ENCODE measurements at places on chromosomes 3 and 15.

- no peaks in the 10 kb centered on the region for H3K4me1 ChIP-seq
- H3K27me3 ChIP-seq: peaks cover 50% of the 10 kb centered on the region
- no peak overlapping the region for H3K27ac ChIP-seq
Measured at GRCh38 chr3:126417981-126418530, 23.3 kb downstream of the CFAP100 start.

- H3K27me3 ChIP-seq: no peaks in the 10 kb centered on the region
- no peak overlapping the region for H3K27ac ChIP-seq
- DNase-seq: no peak
- no peaks in the 10 kb centered on the region for H3K36me3 ChIP-seq
Measured at GRCh38 chr15:75776065-75776423, 63.4 kb upstream of the CSPG4 start.

DNA sequence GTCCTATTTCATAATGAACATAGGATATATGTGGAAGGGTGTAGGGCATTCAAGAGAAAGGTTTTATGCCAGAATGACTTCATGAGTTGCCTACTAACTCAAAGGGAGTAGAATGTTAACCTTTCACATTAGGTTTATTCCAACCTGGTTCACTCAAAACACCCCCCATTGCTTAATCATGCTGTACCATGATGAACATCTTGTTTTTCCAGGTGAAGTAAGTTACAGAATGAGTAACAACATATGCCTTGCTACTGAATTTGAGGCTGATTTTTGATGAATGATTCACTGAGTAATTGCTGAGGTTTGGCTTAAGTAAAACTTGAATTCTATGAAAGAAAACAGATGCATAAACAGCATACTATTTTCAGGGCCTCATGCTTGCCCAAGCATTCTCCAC lies 5.9 kb upstream of the CLDN16 start:
- H3K27me3 ChIP-seq: no peaks in the 10 kb centered on the region
- DNase-seq: no peak
- no peaks in the 10 kb centered on the region for H3K4me1 ChIP-seq
- H3K36me3 ChIP-seq: no peaks in the 10 kb centered on the region

DNA sequence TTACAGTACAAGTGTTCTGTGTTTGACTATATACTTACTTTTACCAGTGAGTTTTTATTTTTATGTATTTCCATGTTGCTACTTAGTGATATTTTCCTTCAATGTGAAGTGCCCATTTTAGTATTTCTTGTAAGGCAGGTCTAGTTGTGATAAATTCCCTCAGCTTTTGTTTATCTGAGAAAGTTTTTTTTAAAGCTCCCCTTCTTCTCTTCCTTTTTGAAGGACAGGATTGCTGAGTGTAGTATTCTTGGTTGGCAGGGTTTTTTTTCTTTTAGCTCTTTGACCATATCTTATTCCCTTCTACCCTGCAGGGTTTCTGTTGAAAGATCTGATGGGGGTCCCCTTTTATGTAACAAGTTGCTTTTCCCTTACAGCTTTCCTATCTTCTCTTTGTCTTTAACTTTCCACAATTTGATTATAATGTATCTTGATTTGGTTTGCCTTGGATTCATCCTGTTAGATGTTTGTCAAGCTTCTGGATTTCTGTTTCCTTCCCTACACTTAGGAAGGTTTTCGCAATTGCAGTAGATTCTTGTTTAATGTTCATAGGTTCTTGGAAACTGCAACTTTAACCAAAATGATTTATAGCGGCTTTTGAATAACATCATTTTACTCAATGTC lies 7.9 kb downstream of the PLAAT1 start:
- H3K27ac ChIP-seq: no peak overlapping the region
- H3K4me1 ChIP-seq: no peaks in the 10 kb centered on the region
- DNase-seq: no peak
- no peaks in the 10 kb centered on the region for H3K36me3 ChIP-seq

GRCh38 chr15:57253082-57253481 lies 123.2 kb upstream of the CGNL1 start:
- peaks cover 21% of the 10 kb centered on the region for H3K36me3 ChIP-seq
- no peaks in the 10 kb centered on the region for H3K27me3 ChIP-seq
- no peak overlapping the region for H3K27ac ChIP-seq
- H3K4me3 ChIP-seq: no peak overlapping the region

DNA sequence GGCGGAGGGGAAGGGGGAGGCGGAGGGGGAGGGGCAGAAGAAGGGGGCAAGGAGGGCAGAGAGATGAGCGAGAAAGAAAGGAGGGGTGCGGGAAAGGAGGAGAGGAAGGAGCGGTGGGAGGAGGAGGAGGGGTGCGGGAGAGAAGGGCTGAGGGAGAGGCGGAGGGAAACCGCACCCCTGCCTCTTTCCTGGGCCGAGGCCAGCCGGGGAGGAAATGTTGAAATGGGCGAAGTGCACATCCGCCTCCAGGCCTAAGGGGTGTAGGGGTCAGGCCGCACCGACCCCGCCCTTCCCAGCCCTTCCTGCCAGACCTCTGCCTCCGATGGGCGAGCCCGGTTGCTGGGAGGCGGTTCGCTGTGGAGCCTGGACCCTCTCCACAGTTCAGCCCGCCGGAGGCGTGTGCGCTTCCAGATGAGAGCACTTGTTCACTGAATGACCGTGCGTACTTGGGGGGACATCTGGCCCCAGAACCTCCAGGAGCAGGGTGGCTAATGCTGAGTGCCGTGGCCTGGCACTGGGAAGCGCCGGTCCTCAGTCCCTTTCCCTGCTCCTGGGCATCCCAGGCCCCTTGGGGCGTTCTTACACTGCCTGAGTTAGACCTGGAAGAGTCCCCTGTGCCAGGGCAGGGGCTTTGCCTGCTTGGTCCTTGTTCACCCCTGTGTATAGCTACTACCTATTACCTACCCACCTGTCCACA lies 110.3 kb upstream of the KLF13 start:
- H3K4me3 ChIP-seq: peak overlapping the region; percentile 63
- H3K36me3 ChIP-seq: no peaks in the 10 kb centered on the region
- DNase-seq: peak; percentile 98
- H3K27ac ChIP-seq: peak overlapping the region; percentile 99
- H3K4me1 ChIP-seq: peaks cover 36% of the 10 kb centered on the region
- H3K27me3 ChIP-seq: no peaks in the 10 kb centered on the region

GRCh38 chr3:48015431-48016180 lies 610 bp downstream of the MAP4 start:
- peak overlapping the region; percentile 39 for H3K27ac ChIP-seq
- H3K36me3 ChIP-seq: no peaks in the 10 kb centered on the region
- H3K27me3 ChIP-seq: no peaks in the 10 kb centered on the region
- DNase-seq: no peak
- no peak overlapping the region for H3K4me3 ChIP-seq

- no peaks in the 10 kb centered on the region for H3K36me3 ChIP-seq
- H3K27ac ChIP-seq: no peak overlapping the region
- peaks cover 6% of the 10 kb centered on the region for H3K27me3 ChIP-seq
- H3K4me1 ChIP-seq: no peaks in the 10 kb centered on the region
Measured at GRCh38 chr3:134810052-134810435, 15.0 kb downstream of the EPHB1 start.

- no peaks in the 10 kb centered on the region for H3K4me1 ChIP-seq
- H3K27ac ChIP-seq: no peak overlapping the region
- no peaks in the 10 kb centered on the region for H3K27me3 ChIP-seq
- no peak for DNase-seq
- peaks cover 42% of the 10 kb centered on the region for H3K36me3 ChIP-seq
Measured at GRCh38 chr3:33006571-33007286, 55.3 kb downstream of the CCR4 start.

DNA sequence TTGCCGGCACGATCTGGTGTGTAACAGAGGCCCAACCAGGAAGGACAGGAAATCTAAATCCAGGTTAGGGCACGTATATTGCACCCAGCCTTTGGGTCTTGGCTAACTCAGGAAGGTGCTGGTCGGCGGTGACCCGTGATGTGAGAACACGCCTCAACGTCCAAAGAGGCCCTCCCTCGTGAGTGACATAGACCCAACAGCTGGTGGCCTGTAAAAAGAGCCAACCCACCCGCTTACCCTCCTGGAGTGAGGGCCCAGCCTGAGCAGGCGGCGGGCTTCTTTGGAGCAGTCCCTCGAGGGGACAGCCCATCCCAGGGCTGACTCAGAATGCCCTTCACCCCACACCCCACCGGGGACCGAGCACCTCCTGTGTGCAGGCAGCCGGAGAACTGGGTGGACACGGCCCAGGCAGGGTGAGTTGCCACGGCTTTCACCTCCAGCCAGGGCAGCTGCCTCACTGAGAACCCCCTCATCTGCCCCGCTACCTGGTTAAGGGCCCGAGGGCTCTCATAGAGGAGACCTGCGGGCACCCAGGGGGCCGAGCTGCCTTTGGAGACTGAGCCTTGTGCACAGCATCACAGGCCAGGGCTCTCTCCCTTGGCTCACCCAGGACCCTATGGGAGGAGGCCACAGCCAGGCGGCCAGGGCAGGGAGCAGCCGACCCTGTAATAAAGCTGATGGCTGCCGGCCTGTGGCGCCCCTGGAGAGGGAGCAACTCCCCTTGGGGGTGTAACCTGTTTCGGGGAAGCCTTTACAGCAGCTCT lies 41.8 kb downstream of the ZNF710 start:
- no peak for DNase-seq
- H3K4me3 ChIP-seq: no peak overlapping the region
- H3K4me1 ChIP-seq: peaks cover 45% of the 10 kb centered on the region

DNA sequence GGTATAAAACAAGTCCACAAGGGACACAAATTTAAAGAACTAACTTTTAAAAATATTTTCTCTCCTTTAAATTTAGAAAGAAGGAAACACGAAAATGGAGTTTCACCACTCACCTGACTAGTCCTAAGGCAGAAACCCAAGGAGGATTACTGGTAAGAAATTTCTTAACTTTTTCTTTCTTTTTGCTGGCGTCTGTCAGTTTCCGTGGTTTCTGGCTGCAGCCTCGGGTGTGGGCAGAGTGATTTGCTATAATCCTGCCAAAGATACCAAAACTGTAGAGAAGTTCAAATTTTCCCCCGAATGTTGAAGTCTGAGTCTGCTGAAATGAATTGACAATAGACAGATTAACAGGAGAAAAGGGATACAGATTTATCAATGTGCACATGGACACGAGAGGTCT lies 843.6 kb upstream of the ALCAM start:
- H3K36me3 ChIP-seq: no peaks in the 10 kb centered on the region
- H3K4me3 ChIP-seq: no peak overlapping the region
- H3K27me3 ChIP-seq: no peaks in the 10 kb centered on the region
- no peaks in the 10 kb centered on the region for H3K4me1 ChIP-seq

GRCh38 chr15:68029959-68030358 lies 24.2 kb upstream of the PIAS1 start:
- H3K4me3 ChIP-seq: no peak overlapping the region
- DNase-seq: no peak
- H3K27me3 ChIP-seq: no peaks in the 10 kb centered on the region
- H3K27ac ChIP-seq: no peak overlapping the region
- H3K36me3 ChIP-seq: no peaks in the 10 kb centered on the region

DNA sequence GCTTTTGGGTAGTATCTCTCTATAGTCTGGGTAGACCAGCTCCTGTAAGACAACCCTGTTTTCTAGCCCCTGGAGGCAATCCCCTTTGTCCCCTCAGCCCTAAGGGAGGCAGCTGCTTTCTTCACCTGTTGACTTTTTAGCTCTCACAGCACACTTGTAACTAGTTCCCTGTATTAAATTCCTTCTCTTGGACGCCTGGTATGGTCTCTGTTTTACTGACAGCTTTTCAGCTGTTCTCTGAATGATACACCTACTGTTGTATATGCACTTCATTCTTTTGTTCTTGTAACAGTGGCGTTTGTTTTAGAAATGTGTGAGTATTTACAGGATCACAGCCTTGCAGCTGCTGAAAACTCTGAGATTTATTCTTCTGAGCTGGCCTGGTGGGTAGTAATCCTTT lies 413.0 kb upstream of the RBMS3 start:
- H3K36me3 ChIP-seq: no peaks in the 10 kb centered on the region
- no peak overlapping the region for H3K27ac ChIP-seq
- no peak for DNase-seq
- H3K4me1 ChIP-seq: no peaks in the 10 kb centered on the region
- no peak overlapping the region for H3K4me3 ChIP-seq
